ENCODE measurements at places on chromosomes 1 and 21. TPM values are rescaled to one million over a fixed set of nuclear protein-coding genes. Genes with fewer than 3 reads are reported as not detected.

Gene WNT4
- total RNA-seq: not detected

Gene TFF1
- total RNA-seq: 0.97 TPM

Gene ZNF593OS
- total RNA-seq: not detected

Gene THEM5
- not detected for total RNA-seq

Gene AMY1B
- not detected for total RNA-seq

Gene FMO2
- not detected for total RNA-seq

Gene NR1I3
- not detected for total RNA-seq

Gene MSH4
- 0.65 TPM for total RNA-seq

Gene COL16A1
- total RNA-seq: 0.82 TPM

Gene RHEX
- not detected for total RNA-seq

Gene ABCA4
- 2.5 TPM for total RNA-seq

Gene CPT2
- 25.3 TPM for total RNA-seq

Gene FMO5
- total RNA-seq: 0.46 TPM

Gene FOXO6
- 0.19 TPM for total RNA-seq

Gene SYT11
- total RNA-seq: 30.6 TPM

Gene EFNA3
- total RNA-seq: 4.1 TPM

Gene WDR64
- not detected for total RNA-seq

Gene PLA2G2D
- total RNA-seq: not detected

Gene CEPT1
- total RNA-seq: 44.5 TPM

Gene LHX8
- total RNA-seq: not detected

Gene ORC1
- total RNA-seq: 37.1 TPM

Gene MATN1
- total RNA-seq: 1.0 TPM

Gene UBQLN4
- total RNA-seq: 31.4 TPM

Gene COL8A2
- total RNA-seq: 0.07 TPM

Data from activated T-cell treated with anti-CD3 and anti-CD28 coated beads, Interleukin-2, amount 50 U/mL, for 72 hours (primary cell).